ENCODE measurements at places on chromosomes 1 and 21.

DNA sequence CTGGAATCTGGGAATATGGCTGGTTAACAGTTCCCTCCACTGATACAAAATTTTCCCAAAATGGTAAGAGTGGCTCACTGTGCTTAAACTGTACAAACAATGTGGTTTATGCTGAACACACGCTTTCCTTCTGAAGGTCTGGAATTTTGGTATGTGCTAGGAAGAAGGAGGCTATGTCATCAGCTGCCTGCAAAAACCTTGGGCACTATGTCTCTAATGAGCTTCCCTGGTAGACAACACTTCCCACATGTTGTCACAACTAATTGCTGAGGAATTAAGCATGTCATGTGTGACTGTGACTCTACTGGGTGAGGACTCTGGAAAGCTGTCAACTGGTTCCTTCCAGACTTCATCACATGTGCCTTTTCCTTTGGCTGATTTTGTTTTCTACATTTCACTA is 29.2 kb downstream of the IPP start:
- no peak for DNase-seq

GRCh38 chr1:45009956-45010854 is 919 bp downstream of the HECTD3 start:
- DNase-seq, result peak; percentile 49

GRCh38 chr1:243950166-243950565 is 100.1 kb upstream of the AKT3 start:
- DNase-seq, result no peak

- peak; percentile 29 for DNase-seq
Measured at GRCh38 chr1:113940365-113941244, 11.5 kb downstream of the HIPK1 start.
